ENCODE measurements at places on chromosomes 1 and 21.

DNA sequence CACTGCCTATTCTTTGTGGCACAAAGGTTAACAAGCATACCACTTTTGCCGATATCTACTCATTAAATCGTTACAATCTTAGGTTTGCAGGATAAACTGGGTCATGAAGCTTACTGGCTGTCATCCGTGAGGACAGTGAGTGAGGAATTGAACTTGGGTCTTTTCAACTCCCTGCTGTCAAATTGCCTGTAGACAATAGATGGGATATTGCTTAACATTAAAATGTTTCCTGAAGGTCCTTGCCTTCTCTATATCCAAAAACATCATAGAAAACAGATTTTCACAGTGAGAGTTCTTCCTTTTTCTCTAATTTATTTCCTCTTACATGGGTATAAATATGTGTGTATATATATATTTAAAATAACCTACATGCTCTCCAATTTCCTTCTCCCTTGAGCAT lies 257.8 kb downstream of the LMO4 start:
- DNase-seq: no peak

- no peak for DNase-seq
Observed at GRCh38 chr1:1169429-1170214, 4.1 kb upstream of the TTLL10 start.

GRCh38 chr1:22263359-22263758 lies 120.5 kb upstream of the WNT4 start:
- no peak for DNase-seq

- DNase-seq: no peak
Observed at GRCh38 chr1:88060112-88060673, 623.9 kb upstream of the PKN2 start.

GRCh38 chr1:228416217-228416933 lies at the start of gene TRIM17:
TSS of gene TRIM17 (minus strand) at chr1:228416861. CDS start at chr1:228415072, 1,789 bp downstream.
- peak; percentile 34 for DNase-seq

GRCh38 chr1:192610112-192610889 lies 25.6 kb upstream of the RGS13 start:
- DNase-seq: no peak

GRCh38 chr1:191162762-191163161 lies 685.1 kb upstream of the BRINP3 start:
- no peak for DNase-seq

- no peak for DNase-seq
Observed at GRCh38 chr1:9165396-9165795, 36.5 kb upstream of the GPR157 start.

DNA sequence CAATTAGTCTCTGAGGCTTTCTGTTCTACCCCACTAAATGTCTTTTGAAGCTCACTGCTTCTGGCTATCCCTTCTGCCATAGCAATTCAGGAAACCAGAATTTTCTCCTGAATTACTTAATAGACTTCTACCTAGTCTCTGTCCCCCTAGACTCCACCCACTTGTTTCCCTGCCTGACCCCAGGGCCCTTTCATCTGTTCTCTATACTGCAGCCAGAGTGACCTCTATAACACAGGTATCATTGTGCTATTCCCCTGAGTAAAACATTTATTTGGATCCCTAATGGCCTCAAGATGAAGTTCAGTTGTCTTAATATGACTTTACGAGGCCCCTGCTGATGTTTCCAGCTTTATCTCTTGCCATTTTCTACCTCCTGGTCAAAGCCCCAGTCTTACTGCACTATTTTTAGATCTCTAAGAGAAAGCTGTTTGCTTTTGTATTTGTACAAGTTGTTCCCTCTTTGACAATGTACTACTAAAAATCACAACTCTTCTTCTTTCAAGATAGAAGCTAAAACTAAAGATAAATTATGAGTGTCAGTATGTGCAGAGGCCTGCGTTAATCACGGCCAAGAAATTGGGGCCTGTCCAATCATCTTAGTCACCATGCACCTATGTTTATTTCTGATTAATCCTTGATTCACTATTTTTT lies 54.5 kb downstream of the ATP1B1 start:
- DNase-seq: no peak

DNA sequence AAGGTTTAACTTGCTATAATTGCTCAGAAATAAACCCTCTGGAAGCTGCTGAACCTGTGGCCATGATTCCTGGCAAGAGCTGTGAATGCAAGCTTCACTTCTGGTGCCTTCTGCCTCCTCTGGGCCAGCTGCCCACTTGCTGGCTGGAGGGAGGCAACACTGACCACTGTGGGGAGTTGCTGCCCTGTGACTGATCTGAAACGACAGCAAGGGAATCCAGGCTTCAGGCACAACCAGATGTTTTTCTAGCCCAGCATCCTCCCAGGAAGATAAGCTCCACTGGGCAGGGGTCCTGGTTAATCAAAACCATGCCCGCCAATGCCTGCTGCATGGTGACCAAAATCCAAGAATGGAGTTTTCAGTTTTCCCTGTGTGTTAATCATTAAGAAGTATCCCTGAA lies 180.0 kb upstream of the HMGB4 start:
- no peak for DNase-seq

DNA sequence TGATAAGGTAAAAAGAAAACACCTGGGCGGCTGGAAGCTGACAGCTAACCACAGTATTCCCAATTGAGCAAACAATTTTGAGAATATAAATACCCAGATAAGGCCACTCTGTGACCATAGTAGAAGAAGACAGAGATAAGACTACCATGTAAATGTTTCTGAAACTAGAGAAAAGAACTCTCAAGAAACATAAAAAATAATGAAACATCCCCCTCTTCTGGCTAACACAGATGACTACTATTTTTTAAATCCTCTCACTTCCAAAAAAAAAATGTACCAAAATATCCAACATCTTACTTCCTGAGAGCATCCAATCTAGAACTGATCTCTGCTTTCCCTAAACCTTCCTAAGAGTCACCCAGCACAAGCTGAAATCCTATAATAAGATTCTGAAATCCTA lies 125.9 kb downstream of the HFM1 start:
- no peak for DNase-seq

GRCh38 chr1:205791568-205792180 lies 16.4 kb upstream of the RAB29 start:
- DNase-seq: peak; percentile 45

- no peak for DNase-seq
Observed at GRCh38 chr1:235199441-235199840, 38.4 kb upstream of the RBM34 start.

- peak; percentile 41 for DNase-seq
Observed at GRCh38 chr1:151047591-151047924, at the start of gene C1orf56. TSS of gene C1orf56 (plus strand) at chr1:151047751. CDS start at chr1:151047848, 97 bp downstream.

GRCh38 chr1:66386712-66387111 lies 147.2 kb upstream of the SGIP1 start:
- DNase-seq: no peak

DNA sequence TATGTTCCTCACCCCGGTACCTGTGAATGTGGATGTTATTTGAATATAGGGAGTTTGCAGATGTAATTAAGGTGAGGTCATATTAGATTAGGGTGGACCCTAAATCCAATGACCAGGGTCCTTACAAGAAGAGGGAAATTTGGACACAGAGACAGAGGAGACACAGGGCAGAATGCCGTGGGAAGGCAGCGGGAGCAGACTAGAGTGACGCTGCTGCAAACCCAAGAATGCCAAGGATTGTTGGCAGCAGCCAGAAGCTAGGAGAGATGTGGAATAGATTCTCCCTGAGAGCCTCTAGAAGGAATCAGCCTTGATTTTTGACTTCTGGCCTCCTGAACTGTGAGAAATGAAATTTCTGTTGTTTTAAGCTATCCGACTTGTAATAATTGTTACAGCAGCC lies 53.6 kb downstream of the SPATA46 start:
- DNase-seq: no peak

DNA sequence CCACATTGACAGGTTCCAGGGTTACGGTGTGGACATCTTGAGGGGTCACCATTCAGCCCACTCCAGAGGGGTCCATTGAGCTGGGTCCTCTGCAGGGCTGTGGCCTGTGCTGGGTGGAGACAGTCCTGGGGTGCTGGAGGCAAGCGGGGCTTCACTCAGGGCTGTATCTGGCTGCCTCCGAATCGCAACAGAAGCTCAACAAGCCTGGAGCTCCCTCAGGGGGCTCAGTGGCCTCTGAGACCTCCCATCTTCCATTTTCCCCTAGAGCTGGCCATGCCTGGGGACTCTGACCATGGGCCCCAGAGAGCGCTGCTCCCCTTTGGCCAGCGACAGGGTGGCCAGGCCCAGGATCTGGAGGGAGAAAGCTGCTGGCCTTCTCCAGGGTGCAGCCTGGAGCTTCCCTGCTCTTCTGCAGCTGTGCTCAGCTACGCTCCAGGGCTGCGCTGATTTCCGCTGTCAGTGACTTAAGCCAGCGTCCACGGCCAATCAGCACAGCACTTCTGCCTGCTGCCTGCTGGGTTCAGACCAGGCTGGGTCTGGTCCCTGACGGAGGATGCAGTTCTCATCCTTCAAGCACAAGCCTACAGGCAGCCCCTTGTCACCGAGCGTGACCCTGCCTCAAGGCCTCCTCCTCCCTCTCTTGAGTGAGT lies 45.0 kb upstream of the ADARB1 start:
- DNase-seq: no peak

DNA sequence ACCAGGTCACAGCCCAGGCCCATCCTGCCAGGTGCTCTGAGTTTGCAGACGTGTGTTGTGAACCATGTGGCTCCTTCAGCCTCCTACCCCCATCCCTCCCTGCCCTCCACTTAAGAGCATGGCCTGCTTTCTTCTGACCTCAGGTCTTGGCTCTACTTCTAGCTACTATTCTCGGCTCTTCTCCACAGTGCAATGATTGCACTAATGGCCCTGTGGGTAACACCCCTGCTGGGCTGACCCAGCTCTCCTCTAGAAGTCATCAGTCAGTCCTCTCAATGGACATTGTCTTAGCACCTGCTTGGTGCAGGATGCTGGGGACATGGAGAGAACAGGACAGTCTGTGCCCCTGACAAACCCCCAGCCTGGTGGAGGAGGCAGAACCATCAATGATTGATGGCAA lies 22.2 kb upstream of the IFFO2 start:
- DNase-seq: no peak

All from effector CD4-positive, alpha-beta T cell (primary cell).